ENCODE measurements at places on chromosomes 3 and 15. TPM values are rescaled to one million over a fixed set of nuclear protein-coding genes. Genes with fewer than 3 reads are reported as not detected.

- no peak overlapping the region for H3K27ac ChIP-seq
- no peaks in the 10 kb centered on the region for H3K27me3 ChIP-seq
- H3K36me3 ChIP-seq = no peaks in the 10 kb centered on the region
- no peak for DNase-seq
- no peak overlapping the region for H3K4me3 ChIP-seq
Measured at GRCh38 chr15:85172846-85173490, 191.3 kb downstream of the PDE8A start.

- no peaks in the 10 kb centered on the region for H3K4me1 ChIP-seq
- no peak overlapping the region for H3K27ac ChIP-seq
- no peaks in the 10 kb centered on the region for H3K36me3 ChIP-seq
- no peak for DNase-seq
- no peak overlapping the region for H3K4me3 ChIP-seq
Measured at GRCh38 chr15:80465626-80466005, 61.4 kb downstream of the ARNT2 start.

Gene CCR9
- total RNA-seq = not detected

Gene TEX55
- total RNA-seq = not detected

GRCh38 chr3:34132069-34132692, 333.8 kb downstream of the PDCD6IP start:
- H3K4me3 ChIP-seq = no peak overlapping the region
- H3K36me3 ChIP-seq = no peaks in the 10 kb centered on the region
- no peaks in the 10 kb centered on the region for H3K27me3 ChIP-seq
- H3K4me1 ChIP-seq = no peaks in the 10 kb centered on the region
- no peak for DNase-seq

Gene SLC22A14
- total RNA-seq = not detected

Gene MYO5C
- 11.0 TPM for total RNA-seq

DNA sequence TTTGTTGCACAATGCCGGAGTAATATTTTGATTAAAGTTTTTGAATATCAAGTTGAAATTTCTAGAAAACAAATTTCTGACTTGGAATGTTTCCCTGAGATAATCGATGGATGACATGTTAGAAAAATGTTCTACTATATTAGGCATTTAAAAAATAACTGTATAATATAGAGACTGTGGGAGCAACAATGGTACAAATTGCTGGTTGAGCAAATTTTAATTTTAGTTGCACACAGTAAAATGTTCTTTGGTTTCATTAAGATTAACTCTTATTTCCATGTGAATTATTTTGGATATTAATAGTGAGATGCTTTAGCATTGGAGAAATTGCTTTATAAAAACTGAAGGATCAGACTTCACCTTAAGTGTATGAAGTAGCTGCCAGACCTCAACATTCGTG, 9.3 kb downstream of the USP3 start:
- no peak overlapping the region for H3K4me3 ChIP-seq
- H3K27ac ChIP-seq = no peak overlapping the region
- H3K36me3 ChIP-seq = no peaks in the 10 kb centered on the region
- H3K4me1 ChIP-seq = peaks cover 10% of the 10 kb centered on the region
- no peaks in the 10 kb centered on the region for H3K27me3 ChIP-seq

Gene TEX9
- 12.5 TPM for total RNA-seq

DNA sequence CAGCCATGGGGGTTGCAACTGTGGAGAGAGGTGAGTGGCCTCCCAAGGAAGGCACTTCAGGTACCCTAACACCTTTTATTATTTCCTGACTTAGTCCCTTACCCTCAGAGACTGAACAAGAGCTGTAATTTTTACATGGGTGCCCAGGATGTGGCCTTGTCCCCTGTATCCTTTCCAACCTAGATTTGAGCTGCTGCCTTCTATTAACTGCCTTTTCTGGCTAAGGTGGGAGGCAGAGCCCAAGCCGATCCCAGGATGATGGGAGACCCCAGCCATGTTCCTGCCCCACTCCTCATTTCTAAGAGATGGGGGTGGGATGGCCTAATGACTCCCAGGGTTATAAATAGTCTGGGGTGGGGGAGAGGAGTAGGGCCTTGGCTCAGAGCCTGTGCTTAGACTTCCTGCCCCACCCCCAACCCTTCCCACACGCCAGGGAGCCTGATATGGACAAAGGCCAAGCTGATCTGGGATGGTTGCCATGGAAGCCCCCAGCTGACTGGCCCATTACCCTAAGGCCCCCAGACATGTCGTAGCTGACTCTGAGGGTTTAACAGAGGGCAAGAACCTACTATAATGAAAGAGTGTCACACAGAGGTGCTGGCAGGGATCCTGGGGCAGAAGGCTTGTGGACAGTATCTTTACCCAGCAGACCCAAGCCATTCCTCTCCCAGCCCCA, 1.9 kb downstream of the KLHDC8B start:
- H3K27me3 ChIP-seq = no peaks in the 10 kb centered on the region
- H3K4me1 ChIP-seq = peaks cover 18% of the 10 kb centered on the region
- no peak for DNase-seq
- H3K36me3 ChIP-seq = peaks cover 13% of the 10 kb centered on the region
- H3K27ac ChIP-seq = peak overlapping the region; percentile 92

DNA sequence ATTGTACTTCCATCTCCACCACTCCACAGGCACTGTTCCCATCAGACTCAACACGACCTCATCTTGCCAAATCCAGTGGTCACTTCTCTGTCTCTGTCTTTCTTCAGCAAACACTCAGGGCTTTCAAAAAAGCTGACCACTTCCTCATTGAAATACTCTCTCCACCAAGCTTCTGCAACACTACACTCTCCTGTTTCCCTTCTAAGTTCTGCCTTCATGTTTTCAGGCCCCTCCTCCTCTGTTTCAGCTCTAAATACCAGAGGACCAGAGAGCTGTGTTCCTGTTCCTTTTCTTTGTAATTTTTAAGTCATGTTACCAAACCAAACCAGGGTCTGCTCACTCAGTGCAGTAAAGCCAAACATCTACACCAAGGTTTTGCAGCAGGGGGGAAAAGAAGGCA, 33.8 kb upstream of the ACP3 start:
- H3K36me3 ChIP-seq = no peaks in the 10 kb centered on the region
- H3K4me1 ChIP-seq = no peaks in the 10 kb centered on the region
- no peak overlapping the region for H3K4me3 ChIP-seq
- DNase-seq = no peak
- H3K27me3 ChIP-seq = no peaks in the 10 kb centered on the region

Gene DENND6A
- 11.6 TPM for total RNA-seq

DNA sequence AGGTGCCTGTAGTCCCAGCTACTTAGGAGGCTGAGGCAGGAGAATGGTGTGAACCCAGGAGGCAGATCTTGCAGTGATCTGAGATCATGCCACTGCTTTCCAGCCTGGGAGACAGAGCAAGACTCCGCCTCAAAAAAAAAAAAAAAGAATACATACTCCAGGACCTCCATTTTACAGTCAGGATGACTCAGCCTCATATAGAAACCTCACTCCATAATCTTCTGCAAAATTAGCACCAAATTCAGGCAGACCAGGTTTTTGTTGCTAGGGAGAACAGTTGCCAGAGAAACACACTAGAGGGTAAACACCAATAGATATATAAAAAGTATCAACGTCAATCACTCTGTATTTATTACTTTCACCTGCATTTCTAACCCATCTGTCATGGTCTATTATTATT, 28.3 kb upstream of the AP3B2 start:
- peaks cover 3% of the 10 kb centered on the region for H3K36me3 ChIP-seq
- H3K27me3 ChIP-seq = no peaks in the 10 kb centered on the region
- H3K27ac ChIP-seq = no peak overlapping the region

DNA sequence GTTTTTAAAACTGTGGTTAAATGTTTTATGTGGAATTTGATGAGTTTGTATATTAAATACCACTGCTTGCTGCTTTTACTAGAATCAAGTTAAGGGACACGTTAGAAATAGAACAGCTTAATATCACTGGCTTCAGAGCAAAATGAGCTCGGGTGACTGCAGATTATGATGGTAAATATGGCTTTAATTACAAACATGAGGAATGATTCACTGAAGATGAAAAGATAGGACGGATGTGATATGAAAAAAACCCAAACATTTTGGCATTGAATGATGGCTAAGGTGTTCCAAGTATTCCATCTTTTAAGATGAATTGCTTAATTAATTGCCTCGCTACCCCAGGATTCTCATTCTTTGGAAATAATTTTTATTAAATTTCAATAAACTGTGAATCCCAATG, 33.7 kb downstream of the SLC24A1 start:
- H3K4me3 ChIP-seq = no peak overlapping the region
- H3K27ac ChIP-seq = no peak overlapping the region
- H3K27me3 ChIP-seq = no peaks in the 10 kb centered on the region

DNA sequence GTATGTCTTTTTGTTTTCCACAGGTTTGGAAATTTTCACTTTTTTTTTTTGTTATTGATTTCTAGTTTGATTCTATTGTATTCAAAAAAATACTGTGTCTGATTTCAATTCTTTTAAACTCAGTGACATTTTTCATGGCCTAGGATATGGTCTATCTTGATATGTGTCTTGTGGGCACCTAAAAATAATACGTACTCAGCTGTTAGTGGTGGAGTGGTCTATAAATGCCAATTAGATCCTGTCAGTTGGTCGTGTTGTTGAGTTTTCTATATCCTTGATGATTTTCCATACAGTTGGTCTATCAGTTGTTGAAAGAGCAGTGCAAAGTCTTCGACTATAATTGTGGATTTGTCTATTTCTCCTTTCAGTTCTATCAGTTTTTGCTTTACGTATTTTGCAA, 61.7 kb downstream of the LSM3 start:
- H3K36me3 ChIP-seq = no peaks in the 10 kb centered on the region
- no peaks in the 10 kb centered on the region for H3K27me3 ChIP-seq
- H3K4me3 ChIP-seq = no peak overlapping the region
- no peak overlapping the region for H3K27ac ChIP-seq

DNA sequence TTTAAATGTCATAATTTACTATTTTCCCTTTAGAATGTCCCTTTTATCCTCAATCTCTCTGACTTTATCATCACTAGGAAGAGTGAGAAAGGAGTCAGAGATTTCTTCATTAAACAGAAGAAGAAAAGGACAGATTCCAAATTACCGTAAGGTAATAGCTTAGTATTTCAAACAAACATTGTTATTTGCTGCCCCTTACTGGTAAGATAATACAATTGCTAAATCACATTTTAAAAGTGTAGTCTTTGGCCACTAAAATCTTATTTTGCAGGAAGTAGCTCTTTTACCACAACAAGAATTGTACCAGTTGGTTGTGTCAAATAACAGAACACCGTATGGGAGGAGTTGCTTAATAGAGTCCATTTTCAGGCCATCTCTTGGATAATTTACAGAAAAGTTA, 53.7 kb downstream of the CGGBP1 start:
- no peaks in the 10 kb centered on the region for H3K4me1 ChIP-seq
- no peaks in the 10 kb centered on the region for H3K27me3 ChIP-seq
- no peak overlapping the region for H3K4me3 ChIP-seq

- no peak overlapping the region for H3K27ac ChIP-seq
- no peak overlapping the region for H3K4me3 ChIP-seq
- H3K4me1 ChIP-seq = peaks cover 3% of the 10 kb centered on the region
- H3K36me3 ChIP-seq = no peaks in the 10 kb centered on the region
- H3K27me3 ChIP-seq = no peaks in the 10 kb centered on the region
Measured at GRCh38 chr3:58176827-58177489, 33.8 kb downstream of the DNASE1L3 start.

DNA sequence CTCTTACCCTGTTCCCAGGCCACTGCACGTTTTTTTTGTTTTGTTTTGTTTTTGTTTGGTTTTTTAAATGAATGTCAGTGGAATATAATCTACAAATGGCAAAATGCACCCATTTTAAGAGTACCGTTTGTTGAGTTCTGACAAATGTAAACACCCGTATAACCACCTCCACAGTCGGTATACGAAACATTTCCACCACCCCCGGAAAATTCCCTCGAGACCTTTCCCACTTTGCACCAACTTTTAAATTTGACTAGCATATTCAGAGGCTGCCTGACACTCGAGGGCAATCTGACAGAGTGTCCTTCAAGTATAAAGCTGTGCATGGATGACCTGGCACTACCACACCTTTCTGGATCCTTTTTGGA, 613 bp upstream of the ARHGEF3 start:
- H3K36me3 ChIP-seq = no peaks in the 10 kb centered on the region
- H3K27ac ChIP-seq = no peak overlapping the region
- H3K4me3 ChIP-seq = peak overlapping the region; percentile 55
- no peaks in the 10 kb centered on the region for H3K4me1 ChIP-seq

Gene SPATA12
- not detected for total RNA-seq

Gene COMMD4
- total RNA-seq = 54.8 TPM

- no peak overlapping the region for H3K27ac ChIP-seq
- no peaks in the 10 kb centered on the region for H3K36me3 ChIP-seq
- DNase-seq = no peak
Measured at GRCh38 chr3:21825684-21826083, 74.7 kb upstream of the ZNF385D start.

DNA sequence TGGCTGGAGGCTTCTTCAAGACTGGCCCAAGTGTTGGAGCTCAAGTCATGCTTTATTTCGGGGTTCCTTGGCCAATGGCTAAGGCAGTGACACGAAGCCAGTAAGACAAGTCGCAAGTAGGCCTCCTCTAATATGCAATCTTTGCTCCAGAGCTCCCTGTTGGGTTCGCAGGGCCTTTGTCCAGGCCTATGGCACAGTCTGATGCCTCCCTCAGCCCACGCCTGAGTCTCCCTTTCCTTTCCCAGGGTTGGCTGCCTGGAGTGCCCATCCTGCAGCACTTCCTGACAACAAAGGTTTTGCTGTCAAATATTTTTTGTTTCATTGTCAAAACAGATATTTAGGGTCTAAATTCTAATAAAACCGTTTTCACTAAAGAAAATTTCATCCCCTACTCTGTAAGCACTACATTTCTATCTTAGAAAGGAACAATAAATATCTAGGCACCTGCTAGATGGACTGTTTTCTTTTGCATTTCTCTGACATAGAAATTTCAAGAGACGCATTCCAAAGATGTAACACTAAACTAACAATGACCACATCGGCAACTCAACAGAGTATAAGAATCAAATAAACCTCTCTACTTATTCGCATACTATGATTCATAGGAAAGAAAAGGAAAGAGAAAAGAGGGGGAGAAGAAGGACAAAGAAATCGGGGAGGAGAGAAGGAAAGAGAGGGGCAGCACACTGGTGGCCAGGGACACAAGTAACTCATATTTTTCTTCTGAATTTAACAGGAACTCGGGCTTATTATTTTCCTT, 393.1 kb upstream of the ATP11B start:
- no peak overlapping the region for H3K4me3 ChIP-seq
- no peaks in the 10 kb centered on the region for H3K36me3 ChIP-seq
- H3K27ac ChIP-seq = no peak overlapping the region
- DNase-seq = no peak
- no peaks in the 10 kb centered on the region for H3K27me3 ChIP-seq

DNA sequence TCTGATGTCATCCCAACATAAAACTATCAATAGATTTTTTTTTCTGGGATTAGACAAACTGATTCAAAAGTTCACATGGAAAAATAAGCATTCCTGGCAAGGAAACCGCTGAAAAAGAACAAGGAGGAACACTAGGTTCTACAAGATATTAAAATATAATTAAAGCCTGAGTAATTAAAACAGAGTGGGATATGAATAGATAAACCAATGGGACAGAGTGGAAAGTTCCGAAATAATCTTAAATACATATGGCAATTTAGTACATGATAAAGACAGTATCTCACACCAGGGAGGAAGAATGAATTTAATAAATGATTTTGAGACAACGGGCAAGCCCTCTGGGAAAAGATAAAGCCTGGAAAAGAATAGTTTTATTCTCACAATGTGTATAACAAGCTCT, 4.7 kb downstream of the GLDN start:
- no peaks in the 10 kb centered on the region for H3K36me3 ChIP-seq
- H3K27ac ChIP-seq = no peak overlapping the region
- peaks cover 4% of the 10 kb centered on the region for H3K4me1 ChIP-seq
- no peaks in the 10 kb centered on the region for H3K27me3 ChIP-seq

Data from ascending aorta (tissue), 2 donors.